HepG2 (cell line): ENCODE measurements at places on chromosomes 13 and 19. TPM values are rescaled to one million over a fixed set of nuclear protein-coding genes. Genes with fewer than 3 reads are reported as not detected.

The PRR22 gene
- total RNA-seq, result 0.77 and 2.3 TPM in 2 replicates

The LDLR gene
- total RNA-seq, result 24.0 and 51.6 TPM in 2 replicates

- no peak for DNase-seq
These were observed 41.2 kb downstream of the ABCC4 start for GRCh38 chr13:95260031-95260525.

DNA sequence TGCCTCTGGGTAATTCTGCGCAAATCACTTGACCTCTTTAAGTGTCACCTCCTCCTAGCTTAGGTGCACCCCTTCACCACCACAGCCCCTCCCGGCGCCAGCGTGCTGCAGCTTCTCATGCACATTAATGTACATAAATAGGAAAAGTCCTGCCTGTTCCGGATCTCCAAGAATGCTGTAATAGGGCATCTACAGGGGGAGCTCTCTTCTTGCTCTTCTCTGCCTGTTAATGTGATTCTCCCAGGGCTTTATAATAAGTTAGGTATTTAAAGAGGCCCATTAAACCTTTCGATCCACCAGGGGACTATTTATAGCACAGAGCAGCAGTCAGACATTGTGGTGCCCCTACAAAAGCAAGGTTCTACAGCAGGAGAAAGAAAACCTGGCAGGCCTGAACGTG, 35.3 kb downstream of the SOX1 start:
- peak; percentile 6 for DNase-seq

The S1PR5 gene
- total RNA-seq, result not detected in 2 replicates

The GPR183 gene
- not detected in 2 replicates for total RNA-seq

- DNase-seq, result no peak
These were observed 53.7 kb upstream of the TRPC4 start for GRCh38 chr13:37923236-37923635.

GRCh38 chr19:3658004-3658869, 31.6 kb upstream of the CACTIN start:
- no peak for DNase-seq

DNA sequence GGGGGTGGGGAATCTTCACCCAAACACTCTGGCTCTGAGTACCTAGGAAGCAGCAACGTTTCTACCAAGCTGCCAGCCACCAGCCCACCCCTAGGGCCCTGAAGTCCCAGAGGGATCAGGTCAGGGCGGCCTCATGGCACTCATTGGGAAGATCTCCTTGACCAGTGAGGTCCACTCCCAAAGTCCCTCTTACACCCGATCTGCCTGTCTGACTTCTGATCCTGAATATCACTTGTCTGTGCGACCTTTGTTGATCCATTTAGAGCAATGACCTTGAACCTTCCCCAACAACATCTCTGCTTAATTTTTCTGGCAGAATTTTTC, 2.1 kb upstream of the GNA15 start:
- DNase-seq, result no peak

DNA sequence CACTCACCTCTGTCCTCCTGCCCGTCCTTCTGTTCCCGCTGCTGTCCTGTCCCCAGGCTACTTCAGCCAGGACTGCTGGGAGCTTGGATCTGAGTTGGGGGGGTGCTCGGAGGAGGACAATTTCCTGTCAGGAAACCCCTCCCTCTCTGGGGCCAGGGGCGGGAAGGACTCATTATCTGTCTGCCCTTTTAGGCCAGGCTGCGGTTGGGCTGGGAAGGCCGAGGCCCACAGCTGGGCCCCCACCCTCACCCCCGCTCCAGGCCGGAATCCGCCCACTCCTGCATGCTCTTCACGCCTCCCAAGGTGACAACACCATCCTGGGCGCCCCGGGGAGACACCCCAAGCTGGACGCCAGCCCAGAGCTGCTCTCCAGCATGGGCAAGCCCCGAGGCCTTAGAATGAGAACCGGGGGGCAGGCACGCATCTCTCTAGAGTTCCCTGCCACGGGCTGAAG, at the start of gene EXOC3L2:
EXOC3L2 (minus strand) TSS at position 74 of the 454 bp plus-strand sequence. CDS start 6,362 bp downstream, outside the sequence.
- no peak for DNase-seq

GRCh38 chr13:111908981-111909380, 158.0 kb upstream of the SOX1 start:
- no peak for DNase-seq

The ELL gene
- 3.2 and 3.7 TPM in 2 replicates for total RNA-seq

DNA sequence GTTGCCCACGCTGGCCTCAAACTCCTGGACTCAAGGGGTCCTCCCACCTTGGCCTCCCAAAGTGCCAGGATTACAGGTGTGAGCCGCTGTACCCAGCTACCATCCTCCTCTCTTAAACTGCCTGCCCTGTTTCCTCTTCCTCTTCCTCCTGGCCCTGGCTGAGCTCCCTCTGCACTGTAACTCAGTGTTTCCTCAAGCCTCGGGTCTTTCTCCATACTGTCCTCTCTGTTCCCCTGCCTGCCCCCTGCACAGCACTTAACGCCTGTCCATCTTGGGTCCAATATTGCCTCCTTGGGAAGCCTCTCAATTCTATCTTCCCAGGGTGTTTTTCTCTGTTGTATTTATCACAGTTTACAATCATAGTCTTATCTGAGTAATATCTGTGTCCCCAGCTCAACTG, 6.1 kb downstream of the LIPE start:
- no peak for DNase-seq

DNA sequence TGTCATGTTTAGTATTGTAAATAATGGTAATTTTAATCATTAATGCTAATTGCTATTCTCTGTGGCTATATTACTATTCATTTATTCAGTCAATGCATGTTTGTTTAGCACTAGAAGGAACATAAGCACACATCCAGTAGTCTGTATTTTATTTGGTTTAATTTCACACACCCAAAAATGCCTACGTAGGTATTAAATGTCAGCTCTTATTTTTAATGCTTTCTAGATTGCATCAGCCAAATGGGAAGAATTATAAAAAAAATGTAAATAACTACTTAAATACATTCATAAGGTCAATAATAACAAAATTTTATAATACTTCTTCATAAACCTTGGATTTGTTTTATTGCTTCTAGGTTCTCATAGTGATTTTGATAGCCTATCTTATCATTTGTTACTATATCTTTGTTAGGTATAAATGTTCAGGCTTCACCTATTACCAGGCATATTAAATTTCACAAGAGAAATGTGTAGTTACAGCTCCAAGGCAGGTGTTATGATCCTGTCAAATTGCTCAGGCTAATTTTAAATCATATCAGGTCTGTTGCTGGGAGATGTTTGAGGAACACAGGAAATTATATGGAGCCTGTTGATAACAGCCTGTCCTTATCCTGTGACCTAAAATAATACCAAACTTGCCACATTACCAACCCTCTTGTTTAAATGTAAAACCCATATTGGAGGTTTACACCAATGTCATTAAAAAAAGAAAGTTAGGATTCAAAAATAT, 34.4 kb downstream of the ITGBL1 start:
- DNase-seq, result no peak

GRCh38 chr13:36822785-36823184, 3.8 kb downstream of the RFXAP start:
- DNase-seq, result no peak

The TSPAN16 gene
- total RNA-seq, result not detected in 2 replicates

DNA sequence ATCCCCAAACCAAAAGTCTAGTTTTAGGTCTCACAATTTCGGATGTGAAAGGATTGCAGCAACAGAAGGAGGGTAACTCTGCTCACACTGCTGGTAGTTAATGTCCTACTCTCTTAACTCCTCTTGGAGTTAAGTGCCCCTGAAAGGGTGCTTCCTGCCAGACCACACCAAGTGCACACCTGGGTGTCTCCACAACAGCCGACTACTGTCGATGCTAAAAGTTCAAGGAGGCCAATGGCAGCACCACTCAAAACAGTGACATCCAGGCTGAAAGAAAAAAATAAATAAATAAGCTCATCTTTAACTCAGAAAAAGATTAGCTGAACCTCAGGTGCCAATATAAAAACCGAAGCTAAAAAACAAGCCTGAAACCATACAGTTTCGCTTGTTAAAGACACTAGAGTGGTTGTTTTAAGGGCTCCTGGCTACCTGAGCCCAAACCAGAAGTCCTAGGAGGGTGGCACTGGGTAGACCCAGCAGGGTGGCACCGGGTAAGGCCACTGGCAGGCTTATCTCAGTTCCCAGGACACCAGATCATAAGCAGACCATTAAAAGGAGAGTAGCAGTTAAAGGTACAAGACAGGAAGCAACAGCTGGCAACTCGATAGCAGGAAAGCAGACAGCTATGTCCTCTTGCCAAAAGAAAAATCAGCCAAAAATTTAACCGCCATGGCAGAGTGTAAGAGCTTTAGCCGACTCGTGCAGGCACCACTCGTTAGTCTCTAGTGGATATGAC, 39.3 kb downstream of the BRD4 start:
- no peak for DNase-seq

GRCh38 chr19:7483720-7484201, 5.1 kb downstream of the PEX11G start:
- no peak for DNase-seq

GRCh38 chr13:75071395-75071794, 410.6 kb downstream of the TBC1D4 start:
- DNase-seq, result no peak

The ZNF112 gene
- total RNA-seq, result 3.6 and 5.4 TPM in 2 replicates

- DNase-seq, result no peak
These were observed 19.5 kb downstream of the PTPRS start for GRCh38 chr19:5321066-5321642.

DNA sequence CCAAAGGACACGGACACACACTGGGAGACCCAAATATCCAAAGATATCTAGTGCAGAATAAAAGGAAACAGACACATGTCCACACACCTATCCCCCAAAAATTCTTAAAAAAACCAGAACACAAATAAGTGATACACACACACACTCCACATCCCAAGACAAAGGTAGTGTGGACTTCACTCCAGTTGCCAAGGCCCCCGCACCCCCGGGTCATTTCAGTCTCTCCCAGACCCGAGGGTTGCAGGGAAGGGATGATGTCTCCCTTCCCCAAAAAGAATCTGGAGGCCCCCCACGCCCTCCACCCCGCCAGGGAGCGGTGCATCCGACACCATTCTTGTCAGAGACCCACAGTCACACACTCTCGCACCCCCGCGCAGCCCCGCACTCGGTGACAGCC, 407 bp downstream of the DPF1 start:
- DNase-seq, result no peak

The TBC1D4 gene
- total RNA-seq, result 35.9 and 55.4 TPM in 2 replicates

GRCh38 chr19:1088416-1089010, 6.7 kb downstream of the POLR2E start:
- DNase-seq, result no peak

The HMGB1 gene
- total RNA-seq, result 584 and 878 TPM in 2 replicates

DNA sequence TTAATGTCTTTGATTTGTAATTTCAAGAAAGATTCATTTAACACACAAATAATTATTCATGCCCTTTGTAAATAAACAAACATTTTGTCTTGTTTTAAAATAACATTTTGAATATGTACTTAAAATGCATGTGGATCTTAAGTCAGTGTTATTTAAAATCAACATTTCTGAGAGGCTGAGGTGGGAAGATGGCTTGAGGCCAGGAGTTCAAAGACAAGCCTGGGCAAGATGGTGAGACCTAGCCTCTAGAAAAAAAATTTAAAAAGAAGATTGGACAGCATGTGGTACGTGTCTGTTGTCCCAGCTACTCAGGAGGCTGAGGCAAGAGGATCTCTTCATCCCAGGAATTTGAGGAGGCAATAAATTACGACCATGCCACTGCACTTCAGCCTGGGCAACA, 1268.2 kb downstream of the SLITRK1 start:
- DNase-seq, result no peak

The IGLON5 gene
- 0.04 TPM in 1 of 2 replicates, not detected in the other for total RNA-seq
